ENCODE measurements at places on chromosomes 3 and 15.

DNA sequence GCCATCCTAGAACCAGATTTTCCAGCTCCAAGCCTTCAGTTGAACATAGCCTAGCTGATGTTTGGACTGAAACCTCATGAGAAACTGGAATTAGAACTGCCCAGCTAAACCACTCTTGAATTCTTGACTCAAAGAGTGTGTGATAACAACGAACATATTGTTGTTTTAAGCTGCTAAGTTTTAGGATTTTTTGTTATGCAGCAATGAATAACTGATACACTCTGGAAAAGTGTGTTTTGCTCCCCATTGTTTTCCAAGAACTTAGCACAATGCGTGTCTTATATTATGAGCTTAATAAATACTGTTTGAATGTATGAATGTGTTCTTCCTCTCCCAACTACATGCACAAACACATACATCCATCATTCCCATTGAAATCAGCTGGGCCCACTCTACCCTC, 379.6 kb downstream of the EDEM1 start:
- no peak for DNase-seq

DNA sequence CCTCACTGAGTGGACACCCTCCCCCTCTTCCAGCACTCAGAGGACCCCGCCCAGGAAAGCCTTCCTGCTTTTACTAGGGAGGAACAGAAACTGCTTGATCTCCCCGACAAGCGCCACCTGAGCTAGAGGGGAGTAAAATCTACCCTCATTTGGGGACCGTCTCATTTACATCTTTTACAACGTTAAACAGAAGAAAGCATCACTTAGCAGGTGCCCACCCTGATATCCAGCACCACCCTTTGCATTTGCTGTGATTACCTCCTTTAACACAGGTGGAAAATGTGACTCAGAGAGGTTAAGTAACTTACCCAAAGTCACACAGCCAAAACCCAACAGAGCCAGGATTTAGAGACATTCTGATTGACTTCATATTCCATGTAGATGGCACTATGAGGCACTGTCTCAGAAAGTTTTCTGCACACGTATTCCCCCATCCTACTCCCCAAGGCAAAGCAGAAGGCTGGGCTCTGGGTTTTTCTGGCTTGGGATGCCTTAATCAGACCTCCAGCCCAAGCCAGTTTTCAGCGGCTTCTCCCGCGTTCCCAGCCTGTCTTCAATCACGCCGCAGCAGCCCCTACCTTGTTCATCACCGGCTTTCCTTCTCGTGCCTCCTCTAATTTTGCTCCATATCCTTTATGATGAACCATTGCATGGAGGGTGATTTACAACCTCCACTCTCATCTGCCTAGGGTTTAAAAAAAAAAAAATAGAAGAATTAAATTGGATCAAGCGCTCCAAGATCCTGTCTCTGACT, 314.6 kb upstream of the PROK2 start:
- no peak for DNase-seq

DNA sequence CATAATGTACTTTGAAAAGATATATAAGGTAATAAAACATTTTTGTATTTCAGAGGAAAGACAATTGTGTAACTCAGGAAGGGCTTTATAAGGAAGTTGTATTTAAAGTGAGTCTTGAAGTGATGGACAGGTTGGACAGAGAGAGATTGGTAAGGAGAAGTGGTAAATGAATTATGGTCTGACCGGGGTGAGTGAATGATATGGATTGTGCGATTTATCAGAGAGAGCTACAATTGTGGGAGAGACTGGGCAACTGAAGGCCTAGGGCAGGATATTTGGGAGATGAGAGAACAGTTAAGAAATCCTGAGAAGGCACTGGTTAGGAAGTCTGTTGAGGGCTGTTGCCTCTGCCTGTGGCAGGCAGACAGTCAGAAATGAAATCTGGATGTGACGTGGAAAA, 14.8 kb downstream of the IL1RAP start:
- DNase-seq, result peak; percentile 15

GRCh38 chr15:70112074-70112395, 14.3 kb upstream of the TLE3 start:
- DNase-seq, result no peak

DNA sequence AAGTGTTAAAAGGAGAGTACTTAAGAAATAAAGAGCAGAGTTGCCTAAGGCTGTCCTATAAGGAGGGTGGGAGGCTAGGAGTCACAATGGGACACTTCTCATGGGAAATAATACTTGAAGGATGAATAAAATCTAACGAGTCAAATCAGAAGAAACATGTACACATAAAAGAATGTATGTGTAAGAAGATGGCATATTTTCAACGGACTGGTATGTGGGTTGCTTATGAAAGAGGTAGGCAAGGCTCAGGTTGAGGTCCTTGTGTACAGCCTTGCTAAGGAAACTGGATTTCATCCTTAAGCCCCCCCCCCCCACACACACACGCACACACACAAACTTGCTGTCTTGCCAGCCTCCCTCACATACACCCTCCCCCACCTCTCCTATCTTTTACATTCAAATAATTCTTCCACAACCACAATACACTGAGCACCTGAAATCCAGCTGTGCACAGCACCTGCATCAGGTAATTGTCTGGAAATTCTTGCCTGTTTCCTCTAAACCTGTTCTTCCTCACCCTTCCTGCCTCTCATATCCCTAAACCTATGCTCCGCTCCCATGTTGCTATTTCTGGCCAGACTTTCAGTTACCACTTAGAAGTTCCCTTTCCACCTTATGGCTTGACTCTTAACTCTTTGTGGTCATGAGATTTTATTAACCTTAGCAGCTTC, 79.2 kb downstream of the FMN1 start:
- peak; percentile 41 for DNase-seq

DNA sequence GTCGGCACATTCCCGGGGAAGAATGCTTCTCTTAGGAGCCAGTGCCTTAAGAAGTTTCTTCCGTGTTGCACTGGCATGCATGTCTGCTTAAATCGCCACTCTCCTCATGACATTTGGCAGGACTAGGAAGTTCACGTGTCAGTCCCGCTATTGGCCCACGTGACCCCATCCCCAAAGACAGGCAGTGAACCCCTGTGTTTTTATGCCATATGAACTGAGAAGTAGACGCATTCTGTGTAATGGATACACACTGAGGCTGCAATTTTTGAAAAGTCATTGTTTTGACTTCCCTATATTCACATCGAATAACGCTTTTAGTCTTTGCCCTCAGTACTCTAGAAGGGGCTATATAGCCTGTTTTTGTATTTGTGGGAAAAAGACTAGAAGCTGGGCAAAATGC, 125.6 kb upstream of the TBL1XR1 start:
- no peak for DNase-seq

GRCh38 chr3:89644716-89645115, 537.3 kb downstream of the EPHA3 start:
- no peak for DNase-seq

DNA sequence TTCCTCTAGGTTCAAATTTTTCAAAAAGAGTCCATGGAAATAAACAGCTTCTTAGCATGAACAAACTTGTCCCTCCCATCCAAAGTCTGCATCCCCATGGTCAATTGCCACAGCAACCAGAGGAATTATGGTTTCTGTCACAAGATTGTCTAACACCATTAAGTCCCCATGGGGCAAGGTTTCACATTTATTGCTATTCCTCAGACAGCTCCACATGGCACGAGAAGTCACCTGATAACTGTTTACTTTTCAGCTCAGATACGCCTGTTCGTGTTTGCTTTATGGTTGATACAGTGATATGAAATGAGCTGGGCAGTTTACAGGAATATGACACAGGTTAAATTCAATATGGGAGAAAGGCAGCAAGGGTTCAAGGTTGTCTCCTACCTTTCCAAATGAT, 37.9 kb upstream of the MUC13 start:
- no peak for DNase-seq

- peak; percentile 37 for DNase-seq
These were observed 465.1 kb upstream of the PDZRN3 start for GRCh38 chr3:74089814-74090213.

GRCh38 chr15:64762546-64762945, 12.8 kb downstream of the RBPMS2 start:
- DNase-seq, result no peak

DNA sequence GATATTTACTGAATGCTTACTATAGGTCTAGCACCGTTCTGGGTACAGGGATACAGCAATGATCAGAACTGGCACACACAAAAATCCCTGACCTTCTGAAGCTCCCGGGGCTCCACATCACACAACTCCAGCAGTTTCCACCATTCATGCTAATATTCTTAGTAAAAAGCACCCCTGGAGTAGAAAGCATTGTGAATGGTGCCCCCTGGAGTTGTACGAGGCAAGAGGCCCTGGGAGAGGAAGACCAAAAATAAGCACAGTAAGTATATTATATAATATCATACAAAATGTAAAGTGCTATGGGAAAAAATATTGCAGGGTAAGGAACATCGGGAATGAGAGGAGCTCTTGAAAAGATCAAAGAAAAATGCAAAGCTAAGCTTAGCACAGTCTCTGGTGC, 790 bp upstream of the SRGAP3 start:
- no peak for DNase-seq

- no peak for DNase-seq
These were observed 330.4 kb upstream of the LRRFIP2 start for GRCh38 chr3:37504583-37505357.

GRCh38 chr3:17501745-17502144, 240.7 kb downstream of the TBC1D5 start:
- no peak for DNase-seq

DNA sequence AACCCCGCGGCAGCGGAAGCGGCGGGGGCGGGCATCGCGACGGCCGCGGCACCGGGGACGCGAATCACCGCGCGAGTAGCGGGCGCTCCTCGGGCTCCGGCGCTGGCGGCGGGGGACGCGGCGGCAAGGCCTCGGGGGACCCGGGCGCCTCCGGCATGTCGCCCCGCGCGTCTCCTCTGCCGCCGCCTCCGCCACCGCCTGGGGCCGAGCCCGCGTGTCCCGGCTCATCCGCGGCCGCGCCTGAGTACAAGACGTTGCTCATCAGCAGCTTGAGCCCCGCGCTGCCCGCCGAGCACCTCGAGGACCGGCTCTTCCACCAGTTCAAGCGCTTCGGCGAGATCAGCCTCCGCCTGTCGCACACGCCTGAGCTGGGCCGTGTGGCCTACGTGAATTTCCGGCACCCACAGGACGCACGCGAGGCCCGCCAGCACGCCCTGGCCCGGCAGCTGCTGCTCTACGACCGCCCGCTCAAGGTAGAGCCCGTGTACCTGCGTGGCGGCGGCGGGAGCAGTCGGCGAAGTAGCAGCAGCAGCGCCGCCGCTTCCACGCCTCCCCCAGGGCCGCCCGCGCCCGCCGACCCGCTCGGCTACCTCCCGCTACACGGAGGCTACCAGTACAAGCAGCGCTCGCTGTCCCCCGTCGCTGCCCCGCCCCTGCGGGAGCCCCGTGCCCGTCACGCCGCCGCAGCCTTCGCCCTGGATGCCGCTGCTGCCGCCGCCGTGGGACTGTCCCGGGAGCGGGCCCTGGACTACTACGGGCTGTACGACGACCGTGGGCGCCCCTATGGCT, 675 bp downstream of the RBM15B start:
- DNase-seq, result peak; percentile 45

GRCh38 chr3:5657106-5657505, 469.6 kb downstream of the EDEM1 start:
- no peak for DNase-seq

- no peak for DNase-seq
These were observed 50.3 kb downstream of the CMTM8 start for GRCh38 chr3:32288819-32289218.

DNA sequence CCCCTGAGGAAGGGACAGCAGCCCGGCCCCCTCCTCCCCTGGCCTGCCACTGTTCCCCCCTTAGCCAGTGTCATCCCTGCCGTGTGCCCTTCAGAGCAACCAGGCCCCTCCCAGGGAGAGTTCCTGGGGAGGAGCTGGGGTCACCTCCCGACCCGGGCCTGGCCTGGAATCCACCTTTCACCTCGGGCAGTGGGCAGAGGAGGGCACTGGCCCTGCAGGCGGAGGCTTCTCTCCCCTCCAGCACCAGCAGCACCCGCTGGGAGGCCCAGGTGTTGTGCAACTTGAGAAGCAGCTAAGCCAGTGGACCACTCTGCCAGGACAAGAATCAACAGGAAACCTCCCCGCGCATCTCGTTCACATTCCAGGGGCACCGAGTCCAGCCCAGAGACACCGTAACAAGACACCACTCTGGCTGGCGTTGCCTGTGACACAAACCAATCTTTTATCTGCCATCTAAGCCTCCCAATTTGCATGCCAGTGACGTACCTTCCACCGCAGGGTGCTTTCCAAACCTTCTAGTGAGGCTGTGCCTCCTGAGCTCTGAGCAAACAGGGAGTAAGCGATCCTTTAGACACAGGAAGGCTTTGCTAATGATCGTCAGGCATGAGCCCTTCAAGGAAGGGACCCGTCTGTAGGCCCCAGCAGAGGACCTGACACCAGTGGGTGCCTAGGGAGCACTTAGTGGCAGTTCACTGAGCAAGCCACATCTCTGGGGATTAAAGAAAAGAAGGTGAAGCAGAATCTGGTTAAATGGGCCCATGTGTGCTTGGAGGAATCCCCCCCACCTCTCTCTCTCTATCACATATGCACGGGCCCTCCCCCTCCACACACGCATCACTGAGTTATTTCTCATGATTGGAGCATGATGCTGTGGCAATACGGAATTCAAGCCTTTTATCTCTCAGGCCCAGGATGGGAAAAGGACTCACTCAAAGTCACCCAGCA, 98.9 kb upstream of the TLE3 start:
- peak; percentile 90 for DNase-seq

DNA sequence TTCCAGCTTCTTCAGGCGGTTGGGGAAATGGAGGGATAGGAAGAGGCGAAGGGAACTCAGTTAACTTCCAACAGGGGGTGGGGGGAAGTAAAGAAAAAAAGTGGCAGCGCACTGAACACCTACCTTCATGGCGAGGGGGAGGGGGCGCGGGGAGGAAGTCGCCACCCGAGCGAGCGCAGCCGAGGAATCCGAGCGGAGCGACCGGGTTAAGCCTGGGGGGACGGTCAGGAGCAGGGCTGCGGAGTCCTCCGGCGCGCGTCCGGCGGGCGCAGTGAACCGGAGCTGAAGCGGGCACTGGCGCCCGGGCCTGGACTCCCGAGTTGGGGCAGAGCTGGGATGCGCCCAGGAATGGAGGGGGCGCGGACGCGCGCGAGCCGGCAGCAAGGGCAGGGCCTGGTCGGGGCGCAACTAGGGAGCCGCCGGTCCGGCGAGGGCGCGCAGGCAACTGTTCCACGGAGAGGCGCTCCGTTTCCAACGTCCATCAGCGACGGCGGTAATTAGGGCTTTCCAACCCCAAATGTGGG, at the start of gene WNT5A:
WNT5A (minus strand) TSS at position 450 of the 524 bp plus-strand sequence; CDS start at position 129, 321 bp downstream.
- DNase-seq, result peak; percentile 62

DNA sequence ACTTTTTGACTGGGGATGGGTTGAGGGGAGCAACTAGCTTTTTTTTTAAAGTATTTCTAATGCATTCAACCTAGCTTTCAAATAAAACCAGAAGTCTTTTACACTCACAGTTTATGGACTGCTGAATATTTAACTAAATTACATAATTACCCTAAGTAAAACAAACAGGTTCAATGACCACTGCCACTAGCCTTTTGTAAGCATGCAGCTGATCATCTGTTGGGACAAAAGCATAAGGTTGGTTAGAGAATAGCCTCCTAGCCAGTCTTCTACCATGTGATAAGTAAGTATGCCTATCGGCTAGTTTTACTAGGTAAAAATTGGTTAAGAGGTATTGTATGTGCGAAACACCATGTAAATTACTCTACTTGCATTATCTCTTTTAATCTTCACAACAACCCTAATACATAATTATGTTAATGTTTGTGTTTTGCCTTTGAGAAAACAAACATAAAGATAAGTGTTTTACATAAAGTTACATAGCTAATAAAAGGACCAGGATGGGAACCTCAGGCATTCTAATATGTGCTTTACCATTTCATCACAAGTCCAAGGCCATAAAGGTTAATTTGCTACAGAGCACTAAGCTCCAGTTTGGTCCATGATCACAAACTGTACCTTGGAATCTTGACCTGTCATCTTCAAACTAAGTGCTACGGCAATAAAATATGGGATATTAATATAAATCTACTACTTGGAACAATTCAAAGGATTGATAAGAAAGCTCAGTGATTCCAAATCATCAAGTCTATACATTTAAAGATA, 13.2 kb downstream of the PFN2 start:
- DNase-seq, result no peak
